Stimulated activated CD8-positive, alpha-beta memory T cell treated with anti-CD3 and anti-CD28 coated beads, Interleukin-4, amount 100 ng/mL, for 4 hours (primary cell): ENCODE measurements at places on chromosomes 5 and 9.

- no peak for DNase-seq
Observed at GRCh38 chr5:58983526-58984452, 400.9 kb downstream of the RAB3C start.

DNA sequence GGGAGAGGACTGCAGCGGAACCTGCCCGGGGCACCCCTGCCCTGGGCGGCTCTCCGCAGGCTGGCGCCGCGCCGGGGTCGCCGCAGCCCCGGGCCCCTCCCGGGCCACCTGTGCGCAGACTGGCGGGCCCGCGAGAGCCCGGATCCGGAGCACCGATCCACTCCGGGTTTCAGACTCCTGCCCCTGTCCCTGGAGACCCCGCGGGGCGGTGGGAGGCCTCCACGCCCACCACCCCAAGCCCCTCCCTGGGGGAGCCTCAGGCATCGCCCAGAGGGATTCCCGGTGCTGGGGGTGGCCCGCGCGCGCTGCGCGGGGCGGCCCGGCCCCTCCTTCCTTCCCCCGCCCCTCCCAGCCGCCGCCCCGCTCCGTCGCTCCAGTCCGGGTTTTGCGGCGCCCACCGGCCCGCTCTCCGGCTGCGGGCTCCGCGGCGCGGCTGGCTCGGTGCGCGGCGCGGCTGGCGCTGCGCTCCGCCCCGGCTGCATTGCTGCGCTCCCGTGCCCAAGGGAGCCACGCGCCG, at the start of gene UNC5A:
TSS of gene UNC5A (plus strand) at position 479 of the 517 bp plus-strand sequence. CDS start 192 bp downstream, outside the sequence.
- no peak for DNase-seq

DNA sequence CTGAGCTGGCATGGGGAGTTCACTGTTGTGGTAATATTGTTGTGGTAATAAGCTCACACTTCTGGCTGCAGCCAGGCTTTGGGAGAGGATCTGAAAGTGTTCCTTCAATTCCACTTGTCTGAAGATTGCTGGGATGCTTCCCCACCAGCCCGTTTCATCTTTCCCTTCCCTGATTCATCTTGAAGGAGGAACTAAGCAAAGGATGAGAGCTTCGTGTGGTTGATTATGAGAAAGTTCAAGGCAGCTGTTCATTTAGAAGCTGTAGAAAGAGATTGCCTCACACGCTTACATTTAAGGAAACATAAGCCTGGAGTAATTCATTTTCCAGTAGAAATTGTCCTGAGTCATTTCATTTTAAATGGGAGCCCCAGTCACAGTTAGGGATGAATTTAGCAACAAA, 122.4 kb upstream of the GAS1 start:
- DNase-seq: no peak

DNA sequence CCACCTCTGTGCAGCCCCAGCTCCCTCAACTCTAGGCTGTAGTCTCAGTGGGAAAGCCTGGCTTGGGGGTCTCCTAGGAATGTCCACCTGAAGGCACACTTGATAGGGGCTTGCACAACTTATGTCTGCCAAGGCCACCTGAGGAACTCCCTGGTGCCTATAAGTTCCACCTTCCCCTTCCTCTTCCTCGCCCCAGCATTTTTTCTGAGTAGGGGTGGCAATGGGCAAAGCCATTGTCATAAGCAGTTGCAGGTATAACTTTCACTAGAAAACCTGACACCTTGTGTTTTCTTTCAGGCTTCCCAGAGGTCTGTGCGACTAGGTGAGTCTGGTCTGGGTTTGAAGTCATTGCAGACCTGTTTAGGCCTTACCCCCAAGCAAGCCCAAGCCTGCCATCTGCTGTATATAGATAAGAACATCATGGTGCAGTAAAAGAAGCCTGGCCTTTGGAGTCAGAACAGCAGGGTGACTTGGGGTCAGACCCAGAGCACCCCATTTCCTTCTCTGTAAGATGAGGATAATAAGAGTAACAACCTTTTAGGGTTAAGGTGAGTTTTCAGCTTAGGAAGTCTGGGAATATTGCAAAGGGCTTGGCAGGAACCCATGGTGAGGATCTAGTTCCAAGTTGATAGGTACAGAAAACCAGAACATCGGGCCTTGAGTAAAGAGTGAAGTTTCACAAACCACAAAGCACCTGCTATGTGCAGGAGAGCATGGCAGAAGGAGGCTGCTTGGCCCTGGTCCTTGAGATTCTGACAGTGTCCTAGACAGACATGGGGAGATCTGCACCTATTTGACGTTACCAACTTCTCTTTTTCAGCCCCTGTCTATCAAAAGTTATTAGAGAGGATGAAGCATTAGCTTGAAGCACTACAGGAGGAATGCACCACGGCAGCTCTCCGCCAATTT, 33.8 kb downstream of the TGFBI start:
- no peak for DNase-seq

DNA sequence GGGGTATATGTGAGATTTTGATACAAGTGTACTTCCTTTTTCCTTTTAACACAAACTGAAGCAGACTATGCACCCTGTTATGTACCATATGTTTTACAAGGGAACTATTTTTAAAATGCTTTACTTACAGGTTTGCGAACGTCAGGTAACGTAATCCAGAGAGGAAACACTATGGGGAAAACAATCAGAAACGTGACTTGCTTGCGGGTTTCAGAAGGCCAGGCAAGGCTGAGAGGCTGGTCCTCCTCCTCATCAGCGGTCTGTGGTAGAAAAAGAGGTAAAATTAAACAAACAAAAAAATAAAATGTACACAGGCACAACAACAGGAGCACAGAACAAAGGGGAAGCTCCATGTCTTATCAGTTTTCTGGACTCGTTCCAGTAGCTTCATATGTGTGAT, 141.2 kb downstream of the ACER2 start:
- no peak for DNase-seq

DNA sequence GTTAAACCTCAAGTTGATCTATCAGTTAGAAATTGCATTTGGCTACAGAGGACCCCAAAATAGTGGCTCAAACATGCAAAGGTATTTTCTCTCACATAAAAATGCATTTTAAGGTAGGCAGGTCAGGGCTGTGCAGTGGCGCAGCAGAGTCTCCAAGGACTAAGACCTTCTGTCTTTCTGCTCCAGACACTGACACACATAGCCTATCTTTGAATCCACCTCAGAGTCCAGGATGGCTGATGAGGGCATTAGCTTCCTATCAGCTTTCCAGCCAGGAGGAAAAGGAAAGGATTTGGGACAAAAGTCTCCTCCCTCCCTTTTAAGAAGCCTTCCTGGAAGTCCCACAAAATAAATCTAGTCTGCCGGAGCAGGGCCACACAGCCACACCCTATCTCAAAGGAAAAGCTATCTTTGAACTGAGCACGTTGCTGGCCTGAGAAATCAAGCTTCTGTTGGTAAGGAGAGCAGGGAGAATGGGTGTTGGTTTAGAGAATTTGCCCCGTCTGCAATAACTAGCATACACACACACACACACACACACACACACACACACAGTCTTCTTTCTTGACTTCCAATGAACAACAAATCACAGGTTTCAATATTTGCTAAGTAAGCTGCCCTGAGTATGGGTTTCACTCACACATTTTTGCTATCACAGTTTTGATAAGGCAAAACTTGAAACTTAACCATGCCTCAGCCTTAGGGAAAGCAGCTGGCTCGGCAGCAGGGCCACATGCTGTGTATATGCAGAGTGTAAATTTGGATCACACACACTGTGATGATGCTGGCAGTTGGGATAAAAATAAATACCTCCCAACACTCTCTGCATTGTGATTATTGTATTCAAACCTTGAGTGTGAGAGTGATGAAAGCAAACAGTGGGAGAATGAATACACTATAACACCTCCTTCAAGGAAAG, 116.6 kb upstream of the MAP3K1 start:
- no peak for DNase-seq

GRCh38 chr9:6237267-6237666, 21.7 kb downstream of the IL33 start:
- DNase-seq: no peak

DNA sequence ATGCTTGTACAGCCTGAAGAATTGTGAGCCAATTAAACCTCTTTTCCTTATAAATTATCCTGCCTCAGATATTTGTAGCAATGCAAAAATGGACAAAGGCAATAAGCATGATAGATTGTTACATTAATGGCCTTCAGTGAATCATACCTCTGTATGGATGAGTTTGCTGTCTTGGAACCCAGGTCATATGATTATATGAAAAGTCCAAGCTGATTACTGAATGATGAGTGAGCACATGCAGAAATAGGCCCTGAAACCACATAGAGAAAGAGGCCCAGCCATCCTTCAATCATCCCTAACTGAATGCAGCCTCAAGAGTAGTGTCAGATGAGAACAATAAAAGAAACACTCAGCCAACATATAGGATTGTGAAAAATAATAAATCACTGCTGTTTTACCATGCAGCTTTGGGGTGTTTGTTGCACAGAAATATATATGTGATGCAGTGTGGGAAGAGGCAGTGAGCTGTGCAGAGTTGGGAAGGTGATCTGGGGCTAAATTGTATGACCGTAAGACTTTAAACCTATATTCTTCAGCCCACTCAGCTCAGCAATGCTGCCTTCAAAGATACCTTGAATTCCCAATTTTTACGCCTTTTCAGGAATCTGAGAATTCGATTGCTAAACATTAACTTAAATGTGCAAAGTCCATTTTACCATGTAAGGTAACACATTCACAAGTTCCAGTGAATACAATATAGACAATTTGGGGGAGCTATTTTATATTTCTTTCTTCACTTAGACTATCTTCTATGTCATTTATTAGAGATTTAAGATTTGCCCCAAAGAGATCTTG, 36.3 kb upstream of the SHISAL2B start:
- DNase-seq: no peak

GRCh38 chr5:73764586-73764985, 138.6 kb downstream of the ARHGEF28 start:
- DNase-seq: no peak

GRCh38 chr5:151243127-151243526, 9.9 kb upstream of the GM2A start:
- no peak for DNase-seq

DNA sequence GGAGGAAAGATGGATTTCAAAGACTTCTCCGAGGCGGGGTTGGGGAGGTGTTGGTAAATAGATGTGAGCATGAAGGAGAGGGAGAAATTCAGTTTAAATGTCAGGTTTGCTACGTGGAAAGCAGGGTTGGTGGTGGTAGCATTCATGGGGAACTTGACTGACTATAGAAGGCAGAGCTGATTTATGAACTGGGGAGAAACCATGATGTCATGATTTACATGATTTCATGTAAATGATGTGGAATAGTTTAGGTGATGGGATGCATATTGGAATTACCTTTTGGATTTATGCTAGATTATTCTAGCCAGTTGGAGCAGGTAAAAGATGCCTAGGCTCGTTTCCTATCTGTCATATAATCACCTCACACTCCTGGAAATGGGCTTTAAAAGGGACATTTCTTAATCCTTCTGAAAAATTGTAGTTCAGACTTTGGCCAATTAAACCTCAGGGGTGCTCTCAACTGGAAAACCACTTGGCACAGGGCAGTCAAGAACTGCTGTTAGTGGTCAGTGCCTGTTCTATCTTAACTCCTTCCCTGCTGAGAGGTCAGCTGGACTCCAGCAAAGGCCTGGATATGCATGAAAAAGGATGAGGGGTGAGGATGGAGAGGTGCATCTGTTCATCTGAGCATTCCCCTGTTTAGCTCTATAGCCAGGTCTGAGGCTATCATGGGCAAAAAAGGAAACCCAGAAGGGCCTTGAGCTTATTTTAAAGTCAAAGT, 50.1 kb upstream of the BASP1 start:
- DNase-seq: no peak

- DNase-seq: no peak
Observed at GRCh38 chr9:113315231-113315630, 12.1 kb upstream of the RNF183 start.

- DNase-seq: no peak
Observed at GRCh38 chr9:93091056-93091452, 5.0 kb upstream of the CARD19 start.

DNA sequence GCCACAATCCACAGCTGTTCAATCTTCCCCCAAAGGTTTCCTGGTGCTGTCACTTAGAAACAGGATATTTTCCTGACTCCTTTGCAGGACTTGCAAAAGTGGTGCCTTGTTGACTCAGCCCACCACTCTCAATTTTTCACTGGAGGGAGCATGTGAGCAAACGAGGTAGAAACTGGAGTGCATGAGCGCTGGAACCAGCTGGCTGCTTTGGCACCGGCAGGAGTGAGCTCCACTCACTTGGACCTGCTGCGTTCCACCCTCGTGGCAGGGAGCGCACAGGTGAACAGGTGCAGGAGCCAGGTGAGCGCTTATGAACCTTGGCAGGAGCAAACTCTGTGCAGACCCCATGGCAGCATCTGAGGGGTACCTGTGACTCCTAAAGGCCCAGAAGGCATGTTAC, 364.1 kb upstream of the RORB start:
- no peak for DNase-seq
